ENCODE measurements at places on chromosomes 11 and 22.

GRCh38 chr22:19775496-19776325, 15.1 kb downstream of the TBX1 start:
- no peak for DNase-seq

GRCh38 chr11:58227956-58228615, 632 bp downstream of the OR10Q1 start:
- DNase-seq = peak; percentile 29

DNA sequence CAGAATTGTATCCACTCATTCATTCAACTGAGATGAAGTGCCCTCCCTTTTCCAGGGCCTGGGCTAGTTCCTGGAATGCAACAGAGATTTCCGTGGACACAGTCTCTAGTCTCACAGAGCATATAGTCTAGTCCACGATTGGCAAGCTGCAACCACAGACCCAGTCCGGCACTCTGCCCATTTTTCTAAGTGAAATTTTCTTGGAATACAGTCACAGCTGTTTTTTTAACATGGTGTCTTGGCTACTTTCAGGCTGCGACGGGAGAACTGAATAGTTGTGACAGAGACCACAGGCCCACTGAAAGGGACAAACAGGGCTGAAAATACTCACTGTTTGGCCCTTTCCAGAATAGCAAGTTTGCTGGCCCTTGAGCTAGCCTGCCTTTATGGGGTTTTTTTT, 29.2 kb downstream of the ALG12 start:
- no peak for DNase-seq

DNA sequence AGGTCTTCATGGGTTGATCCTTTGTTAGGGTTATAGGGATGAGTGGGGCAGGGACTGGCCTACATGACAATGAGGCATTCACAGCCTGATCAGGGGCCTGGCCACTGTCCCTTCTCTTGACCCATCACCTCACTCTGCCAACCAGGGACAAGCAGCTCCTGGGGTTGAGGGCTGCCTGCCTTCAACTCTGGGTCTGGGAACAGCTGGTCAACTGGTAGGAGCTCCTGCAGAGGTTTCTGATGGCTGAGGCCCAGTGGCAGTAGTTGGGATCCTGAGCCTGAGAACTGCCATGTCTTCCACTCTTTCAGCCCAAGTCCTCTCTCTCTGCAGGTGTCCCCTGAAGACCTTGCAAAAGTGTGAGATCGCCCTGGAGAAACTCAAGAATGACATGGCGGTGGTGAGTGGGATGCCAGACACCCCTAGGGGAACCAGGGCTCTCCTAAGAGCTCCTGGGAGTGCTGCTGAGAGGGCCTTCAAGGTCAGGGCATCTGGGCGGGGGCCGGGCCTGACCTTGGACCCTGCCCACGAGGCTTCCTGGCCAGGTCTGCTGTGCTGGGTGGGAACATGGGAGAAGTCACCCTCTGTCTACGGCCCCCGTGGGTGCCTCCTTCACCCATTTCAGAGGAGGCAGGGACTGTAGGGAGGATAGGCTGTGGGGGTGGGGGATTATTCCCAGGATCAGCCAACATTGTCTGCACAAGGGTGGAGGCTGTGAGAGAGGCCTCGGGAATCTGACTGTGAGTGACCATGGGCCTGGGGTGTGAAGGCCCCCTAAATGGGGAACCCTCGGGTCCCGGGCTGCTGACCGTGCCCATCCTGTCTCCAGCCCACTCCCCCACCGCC, 76.8 kb downstream of the MED15 start:
- DNase-seq = no peak

DNA sequence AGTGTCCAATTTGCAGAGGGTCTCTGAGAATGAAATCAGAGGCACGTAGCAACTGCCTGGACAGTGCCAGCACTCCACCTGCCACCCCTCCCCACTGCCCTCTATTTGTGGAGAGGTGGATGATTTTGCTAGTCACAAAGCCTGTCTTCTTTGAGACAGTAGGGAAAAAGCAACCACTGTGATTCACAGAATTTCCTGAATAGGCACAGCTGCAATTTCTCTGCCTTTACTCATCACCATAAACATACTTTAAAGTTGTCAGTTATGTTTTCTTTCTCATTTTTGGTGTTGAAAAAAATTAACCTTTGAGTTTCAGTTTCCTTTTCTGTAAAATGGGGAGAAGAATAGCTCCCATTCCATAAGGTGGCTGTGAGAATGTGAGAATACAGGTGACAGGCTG, 134.3 kb downstream of the TEAD1 start:
- DNase-seq = no peak

GRCh38 chr11:112285841-112286311, 25.2 kb upstream of the PLET1 start:
- no peak for DNase-seq

- DNase-seq = no peak
These were observed 8.7 kb downstream of the OR52A5 start for GRCh38 chr11:5129457-5129877.

DNA sequence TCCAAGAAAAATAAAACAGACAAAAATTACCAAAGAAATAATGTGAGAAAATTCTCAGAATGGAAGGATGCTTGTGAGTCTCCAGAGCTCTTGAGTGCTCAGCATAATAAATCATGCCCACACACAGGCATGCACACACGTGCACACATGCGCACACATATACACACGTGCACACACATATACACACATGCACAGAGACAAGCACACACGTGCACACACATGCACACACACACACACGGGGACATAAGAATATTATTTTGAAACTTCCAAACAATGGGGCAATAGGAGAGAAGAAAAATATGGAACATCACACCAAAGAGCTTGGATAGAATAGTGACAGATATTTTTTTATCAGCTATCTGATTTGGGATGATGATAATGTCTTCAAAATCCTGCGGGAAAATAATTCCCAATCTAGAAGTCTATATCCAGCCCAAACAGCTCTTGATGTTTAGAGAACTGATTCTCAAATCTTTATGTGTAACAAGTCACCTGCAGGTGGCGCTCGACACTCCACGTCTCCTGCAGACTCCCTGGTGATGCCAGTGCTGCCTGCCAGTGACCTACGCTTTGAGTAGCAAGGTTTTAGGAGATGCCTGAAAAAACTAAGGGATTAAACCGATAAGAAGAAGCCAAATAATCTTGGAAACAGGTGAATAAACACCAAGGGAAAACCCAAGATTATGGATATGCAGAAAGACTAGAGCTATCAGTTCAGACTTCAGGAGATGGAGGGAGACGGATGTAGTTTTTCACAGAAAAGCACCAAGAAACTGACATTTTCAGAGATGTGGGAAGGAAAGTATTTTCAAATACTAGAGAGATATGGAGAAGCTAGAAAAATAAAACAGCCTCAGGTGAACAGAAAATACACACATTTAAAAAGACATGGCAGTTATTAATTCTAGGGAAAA, 743.6 kb downstream of the ETS1 start:
- peak; percentile 26 for DNase-seq

DNA sequence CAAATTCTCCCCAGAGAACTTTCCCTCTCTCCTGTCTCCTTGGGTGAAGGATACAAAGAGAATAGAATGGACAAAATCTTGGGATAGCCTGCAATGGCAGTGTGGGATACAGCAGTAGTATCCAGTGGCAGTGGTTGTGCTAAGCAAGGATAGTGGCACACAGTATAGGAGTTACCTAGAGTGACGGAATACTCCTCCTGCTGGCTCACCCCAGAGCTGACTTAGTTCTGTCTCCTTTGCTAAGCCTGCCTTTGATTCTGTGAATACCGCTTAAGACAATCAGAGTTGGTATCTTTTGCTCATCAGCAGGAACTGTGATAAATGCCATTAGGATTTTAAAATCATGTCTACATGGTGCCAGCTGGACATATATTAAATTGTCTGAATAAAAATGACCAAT, 404.3 kb downstream of the JRKL start:
- DNase-seq = no peak

DNA sequence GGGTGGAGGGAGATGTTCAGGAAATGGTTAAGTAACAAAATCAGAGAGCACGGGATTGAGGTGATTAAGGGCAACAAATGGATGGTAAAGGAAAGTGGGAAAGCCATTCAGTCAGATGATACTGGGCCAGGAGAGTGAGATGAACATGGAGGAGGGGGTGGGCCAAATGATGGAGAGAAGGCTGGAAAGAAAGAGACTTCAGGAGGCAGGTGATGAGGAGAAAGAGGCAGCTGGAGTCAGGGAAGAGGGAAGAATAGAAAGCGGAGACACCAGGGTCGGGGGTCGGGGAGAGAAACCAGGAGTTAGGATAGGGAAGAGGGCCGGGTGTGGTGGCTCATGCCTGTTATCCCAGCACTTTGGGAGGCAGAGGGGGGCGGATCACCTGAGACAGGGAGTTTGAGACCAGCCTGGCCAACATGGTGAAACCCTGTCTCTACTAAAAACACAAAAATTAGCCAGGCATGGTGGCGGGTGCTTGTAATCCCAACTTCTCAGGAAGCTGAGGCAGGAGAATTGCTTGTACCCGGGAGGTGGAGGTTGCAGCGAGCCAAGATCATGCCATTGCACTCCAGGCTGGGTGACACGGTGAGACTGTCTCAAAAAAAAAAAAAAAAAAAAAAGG, 4.7 kb upstream of the KDM2A start:
- no peak for DNase-seq

GRCh38 chr22:37659897-37660708, 1.6 kb downstream of the PDXP start:
- DNase-seq = no peak

- no peak for DNase-seq
These were observed 59.0 kb upstream of the CD82 start for GRCh38 chr11:44506375-44507016.

- DNase-seq = no peak
These were observed 8.0 kb upstream of the CAVIN3 start for GRCh38 chr11:6328321-6328720.

GRCh38 chr11:64864135-64864472, 14.3 kb downstream of the EHD1 start:
- DNase-seq = no peak

DNA sequence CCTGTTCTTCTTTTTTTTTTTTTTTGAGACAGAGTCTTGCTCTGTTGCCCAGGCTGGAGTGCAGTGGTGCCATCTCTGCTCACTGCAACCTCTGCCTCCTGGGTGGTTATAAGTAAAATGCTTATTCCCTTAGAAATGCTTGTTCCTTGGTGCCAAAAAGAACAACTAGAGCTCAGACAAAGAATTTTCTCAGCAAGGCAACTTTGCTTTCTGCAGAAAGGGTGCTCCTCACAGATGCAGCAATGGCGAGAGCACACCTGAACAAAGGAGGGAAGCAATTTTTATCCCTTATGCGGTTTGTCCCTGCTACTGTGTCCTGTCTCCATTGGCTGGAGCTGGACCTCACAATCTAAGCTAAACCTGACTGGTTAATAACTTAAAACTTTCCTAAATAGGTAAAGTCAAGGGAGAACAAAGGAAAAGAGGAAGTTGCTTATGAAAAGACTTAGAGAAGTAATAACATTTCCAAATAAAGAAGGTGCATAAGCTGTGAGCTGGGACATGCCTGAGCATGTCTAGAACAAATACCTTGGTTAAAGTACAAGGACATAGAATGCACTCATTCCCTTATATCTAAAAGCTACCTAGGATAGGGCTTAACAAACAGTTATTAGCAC, 90.0 kb upstream of the PRR5 start:
- no peak for DNase-seq

- no peak for DNase-seq
These were observed 425.4 kb downstream of the JRKL start for GRCh38 chr11:96815236-96815635.

GRCh38 chr11:16881074-16881709, 133.0 kb downstream of the PLEKHA7 start:
- no peak for DNase-seq

GRCh38 chr22:29476116-29476515, 3.9 kb upstream of the NEFH start:
- DNase-seq = no peak

GRCh38 chr22:30523646-30524489, 18.4 kb upstream of the SEC14L4 start:
- DNase-seq = no peak

- no peak for DNase-seq
These were observed 8.6 kb downstream of the TTLL1 start for GRCh38 chr22:43080616-43081015.

DNA sequence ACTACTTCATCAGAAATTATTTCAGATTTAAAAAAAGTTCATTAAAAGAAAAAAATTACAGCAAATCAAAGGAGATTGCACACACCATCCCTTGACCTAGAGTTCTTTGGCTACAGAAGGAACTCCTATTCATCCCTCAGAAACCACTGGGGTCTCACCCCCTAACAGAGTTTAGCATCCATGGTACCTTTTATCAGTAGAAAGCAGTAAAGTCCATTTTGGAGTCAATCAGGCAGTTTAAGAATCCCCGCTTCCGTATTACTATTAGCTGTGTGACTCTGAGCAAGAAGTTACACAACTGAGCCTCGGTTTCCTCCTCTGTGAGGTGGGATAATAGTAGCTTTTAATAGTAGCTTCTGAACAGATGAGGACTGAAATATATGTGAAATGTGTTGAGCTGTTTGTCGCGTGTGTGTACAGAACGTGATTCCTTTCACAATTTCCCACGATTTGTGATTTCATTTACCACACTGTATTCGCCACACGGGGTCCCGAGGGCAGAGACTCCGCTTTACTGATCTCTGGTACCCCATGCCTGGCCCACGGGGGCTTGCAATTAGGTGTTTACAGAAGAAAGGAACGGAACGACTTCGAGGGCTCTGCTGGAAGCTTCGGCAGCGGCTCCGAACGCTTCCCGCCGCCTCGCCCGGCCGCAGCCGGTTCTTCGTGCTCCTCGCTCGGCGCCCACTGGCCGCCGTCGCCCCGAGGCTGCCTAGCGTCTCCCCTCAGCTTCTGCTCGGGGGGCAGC, 72.5 kb upstream of the ZBED5 start:
- no peak for DNase-seq

- no peak for DNase-seq
These were observed 19.2 kb downstream of the SERPIND1 start for GRCh38 chr22:20792966-20793728.

DNA sequence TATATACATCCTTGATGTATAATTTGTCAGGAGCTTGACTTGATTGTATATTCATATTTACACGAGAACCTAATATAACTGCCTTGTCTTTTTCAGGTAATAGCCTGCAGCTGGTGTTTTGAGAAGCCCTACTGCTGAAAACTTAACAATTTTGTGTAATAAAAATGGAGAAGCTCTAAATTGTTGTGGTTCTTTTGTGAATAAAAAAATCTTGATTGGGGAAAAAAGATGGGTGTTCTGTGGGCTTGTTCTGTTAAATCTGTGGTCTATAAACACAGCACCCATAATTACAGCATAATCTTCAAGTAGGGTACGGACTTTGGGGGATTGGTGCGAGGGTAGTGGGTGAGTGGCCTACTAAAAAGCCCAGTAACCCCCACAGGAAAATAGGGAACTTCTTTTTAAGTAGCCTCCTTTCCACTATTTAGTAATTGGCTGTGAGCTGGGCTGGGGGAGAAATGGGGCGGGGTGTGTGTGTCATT, 7.5 kb downstream of the MALAT1 start:
- DNase-seq = peak; percentile 40

DNA sequence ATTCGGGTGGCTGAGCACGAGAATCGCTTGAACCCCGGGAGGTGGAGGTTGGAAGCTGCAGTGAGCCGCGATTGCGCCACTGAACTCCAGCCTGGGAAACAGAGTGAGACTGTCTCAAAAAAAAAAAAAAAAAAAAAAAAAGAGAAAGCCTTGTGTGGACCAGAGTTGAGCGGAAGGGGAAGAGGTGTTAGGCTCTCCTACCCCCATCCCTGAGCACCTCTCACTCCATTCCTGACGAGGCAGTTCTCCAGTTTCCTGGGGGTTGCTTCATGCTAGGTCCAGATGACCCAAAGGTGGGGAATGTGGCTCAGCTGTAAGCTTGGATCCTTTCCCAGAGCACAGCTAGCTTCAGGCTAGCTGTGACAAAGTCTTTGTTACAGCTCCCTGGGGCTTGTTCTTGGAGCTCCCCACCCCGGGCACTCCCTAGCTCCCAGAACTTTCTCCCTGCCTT, 8.8 kb upstream of the DNAL4 start:
- DNase-seq = no peak

- no peak for DNase-seq
These were observed 64.9 kb downstream of the NAV2 start for GRCh38 chr11:19777377-19778102.
